ENCODE measurements at places on chromosomes 2 and 18.
A peak's percentile ranks its signal among the peaks of the same experiment; 100 is the strongest.

GRCh38 chr2:215886022-215886421, 127.3 kb downstream of the MREG start:
- DNase-seq = no peak

DNA sequence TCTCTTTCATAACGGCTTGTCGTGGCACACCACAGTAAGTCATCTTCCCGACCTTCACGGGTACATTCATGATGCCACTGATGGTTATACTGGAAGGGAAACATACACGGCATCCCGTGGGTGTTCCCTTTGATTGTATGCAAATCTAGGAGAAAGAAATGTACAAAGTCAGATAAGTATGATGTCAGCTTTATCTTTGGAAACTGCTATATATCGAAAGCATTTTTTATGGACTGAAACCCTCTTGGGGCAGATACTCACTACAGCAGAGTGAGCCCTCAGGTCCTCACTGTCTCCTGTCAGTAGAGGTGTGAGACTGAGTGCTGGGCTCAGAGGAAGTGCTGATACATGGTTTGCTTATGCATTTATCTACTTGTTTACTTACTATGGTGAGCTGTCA, 20.4 kb downstream of the PLA2R1 start:
- no peak for DNase-seq

DNA sequence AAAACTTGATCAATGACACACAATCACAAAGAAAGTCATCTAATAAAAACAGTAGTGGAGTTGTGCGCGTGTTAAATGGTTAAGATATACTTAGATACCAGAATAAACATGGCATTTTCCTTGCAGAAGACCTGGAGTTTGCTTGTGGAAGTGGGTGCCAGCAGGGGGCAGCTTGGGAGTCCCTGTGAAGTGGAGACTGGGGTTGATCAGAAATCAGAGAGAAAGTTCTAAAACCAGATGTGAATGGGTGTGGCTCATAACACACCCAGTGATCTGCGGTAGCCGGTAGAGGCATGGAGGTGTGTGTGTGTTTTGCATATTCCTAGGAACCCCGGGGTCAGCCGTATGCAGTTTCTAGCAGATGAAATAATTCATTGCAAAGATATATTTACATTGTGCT, 300.1 kb upstream of the TRIB2 start:
- DNase-seq = peak; percentile 81

- no peak for DNase-seq
These were observed 21.6 kb upstream of the RAB6C start for GRCh38 chr2:129957891-129958290.

DNA sequence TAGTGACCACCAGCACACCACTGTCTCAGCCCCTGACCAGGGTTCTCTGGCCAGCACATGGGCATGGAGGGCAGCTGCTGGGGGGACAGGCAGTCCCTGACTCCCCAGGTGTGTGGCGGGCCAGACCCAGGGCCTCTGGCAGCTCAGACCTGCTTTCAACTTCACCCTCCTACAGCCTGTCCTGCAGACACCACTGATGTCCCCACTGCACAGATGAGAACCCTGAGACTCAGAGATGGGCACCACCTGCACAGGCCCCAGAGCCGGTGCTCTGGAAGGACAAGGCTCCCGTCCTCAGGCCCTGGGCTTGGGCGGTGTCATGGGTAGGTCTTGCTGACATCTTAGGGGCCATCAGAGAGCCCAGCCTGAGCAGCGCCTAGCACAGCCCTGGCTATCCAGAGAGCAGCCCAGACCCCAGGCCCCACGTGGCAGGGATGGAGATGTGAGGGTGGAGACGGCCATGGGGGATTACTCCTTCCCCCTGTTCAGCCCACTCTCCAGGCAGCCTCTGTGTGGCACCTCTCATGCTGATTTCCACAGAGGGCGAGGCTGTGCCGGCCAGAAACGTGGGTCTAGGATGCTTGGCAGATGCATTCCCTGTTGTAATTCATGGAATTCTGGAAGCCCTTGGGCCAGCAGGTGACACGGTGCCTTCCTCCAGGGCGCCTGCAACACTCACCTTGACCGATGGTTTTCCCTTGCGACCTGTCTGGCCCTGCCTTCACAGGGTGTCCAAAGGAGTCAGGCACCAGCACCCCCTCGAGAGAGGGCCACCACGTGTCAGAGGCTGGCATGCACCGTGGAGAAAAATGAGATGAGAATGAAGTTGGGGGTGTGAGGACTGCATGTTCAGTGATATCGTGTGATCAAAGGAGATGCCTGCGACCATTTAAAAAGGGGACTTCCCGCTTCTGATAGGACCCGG, 61.2 kb upstream of the GLI2 start:
- no peak for DNase-seq

- DNase-seq = no peak
These were observed 383.9 kb downstream of the ARHGAP15 start for GRCh38 chr2:143513081-143513480.

DNA sequence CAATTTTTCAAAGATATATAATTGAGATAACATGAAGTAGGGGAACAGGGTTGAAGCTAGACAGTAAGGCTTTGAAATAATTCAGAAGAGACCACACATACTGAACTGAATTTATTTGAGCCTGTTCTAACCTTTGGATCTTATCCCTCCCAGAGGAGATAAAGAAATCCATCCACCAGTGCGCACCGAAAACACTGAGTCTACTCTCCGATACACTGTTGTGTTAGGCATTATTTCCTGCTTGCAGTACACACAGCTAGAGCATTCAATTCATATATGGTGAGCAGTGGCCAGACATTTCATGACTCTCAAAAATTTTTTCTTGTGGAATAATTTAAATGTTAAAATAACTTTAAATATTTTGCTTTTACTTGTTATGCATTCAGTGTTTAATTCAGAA, 342.7 kb downstream of the GPD2 start:
- DNase-seq = no peak

DNA sequence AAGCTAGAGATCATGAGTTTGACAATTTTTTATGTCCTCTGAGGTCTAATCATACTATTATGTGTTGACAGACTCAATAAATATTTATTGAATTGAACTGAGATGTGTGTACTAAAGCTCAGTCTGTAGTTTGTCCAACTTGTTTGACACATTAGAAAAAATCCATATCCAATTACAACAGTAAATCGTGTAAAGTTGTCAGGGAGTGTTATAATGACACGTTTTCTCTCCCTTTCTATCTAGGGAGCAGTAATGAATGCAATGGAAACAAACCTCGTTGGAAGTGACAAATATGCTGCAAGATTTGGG, 28.4 kb downstream of the ITGA4 start:
- DNase-seq = no peak

- DNase-seq = no peak
These were observed 70.4 kb downstream of the KIAA1328 start for GRCh38 chr18:36899289-36899688.

DNA sequence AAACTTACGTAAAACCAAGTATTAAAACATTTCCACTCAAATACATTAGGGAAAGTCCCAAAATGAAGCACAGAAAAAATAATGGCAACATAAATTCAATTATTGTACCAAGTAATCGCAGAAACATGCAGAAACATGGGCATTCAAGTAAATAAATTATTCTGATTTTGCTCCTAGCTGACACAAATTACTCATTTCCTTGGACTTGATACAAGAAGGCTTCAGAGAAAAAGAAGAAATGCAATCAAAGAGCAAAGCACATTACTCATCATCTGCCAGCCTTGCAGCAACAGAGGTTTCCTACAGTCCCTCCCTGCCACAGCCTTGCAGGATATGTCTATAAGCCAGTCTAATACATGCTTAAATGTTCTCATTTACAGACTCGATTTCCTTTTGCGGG, 439.8 kb upstream of the LYPD1 start:
- DNase-seq = no peak

DNA sequence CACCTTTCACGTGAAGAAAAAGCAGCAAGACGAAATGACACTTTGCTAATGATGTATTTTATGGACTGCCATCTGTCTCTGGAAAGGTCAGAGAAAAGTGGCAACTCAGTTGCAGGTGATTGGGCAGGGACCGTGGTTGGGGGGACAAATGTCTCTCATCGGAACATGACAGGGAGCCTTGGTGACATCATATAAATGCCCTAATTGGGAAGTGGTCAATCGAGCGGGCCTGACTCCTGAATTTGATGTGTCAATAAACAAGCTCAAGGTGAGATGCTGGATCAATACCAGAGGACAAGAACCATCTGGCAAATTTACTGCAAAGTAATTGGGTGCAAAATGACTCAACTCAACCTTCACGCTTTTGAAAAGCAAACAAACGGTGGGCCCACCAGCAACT, 151.9 kb upstream of the SKOR2 start:
- DNase-seq = no peak

GRCh38 chr2:45904946-45905631, 253.6 kb downstream of the PRKCE start:
- DNase-seq = no peak

- no peak for DNase-seq
These were observed 222.7 kb downstream of the PIEZO2 start for GRCh38 chr18:10926621-10927161.

GRCh38 chr2:114472726-114473125, 30.3 kb downstream of the DPP10 start:
- no peak for DNase-seq

- no peak for DNase-seq
These were observed 98.9 kb downstream of the SPHKAP start for GRCh38 chr2:228082571-228082970.

DNA sequence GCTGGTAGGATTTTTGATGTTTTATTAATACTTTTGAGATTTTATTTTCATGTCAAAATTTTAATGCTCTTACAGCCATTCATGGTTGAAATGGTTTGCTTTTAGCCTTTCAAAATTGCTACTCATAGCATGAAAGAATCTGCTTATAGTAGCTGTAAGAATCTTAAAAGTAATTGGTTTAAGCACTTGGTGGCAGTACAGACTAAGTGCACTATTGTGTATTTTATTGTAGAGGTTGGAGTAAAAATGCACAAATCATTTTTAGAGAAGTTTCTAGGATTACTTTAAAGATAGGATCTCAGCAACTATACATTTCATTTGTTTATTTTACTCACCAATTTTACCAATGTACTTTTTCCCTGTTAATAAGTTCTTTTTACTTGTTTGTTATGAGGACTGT, 205.8 kb downstream of the SPAG16 start:
- DNase-seq = no peak

GRCh38 chr2:110101280-110101844, 14.3 kb downstream of the MALL start:
- DNase-seq = peak; percentile 30

- DNase-seq = no peak
These were observed 340.7 kb downstream of the TGIF1 start for GRCh38 chr18:3790703-3791102.

DNA sequence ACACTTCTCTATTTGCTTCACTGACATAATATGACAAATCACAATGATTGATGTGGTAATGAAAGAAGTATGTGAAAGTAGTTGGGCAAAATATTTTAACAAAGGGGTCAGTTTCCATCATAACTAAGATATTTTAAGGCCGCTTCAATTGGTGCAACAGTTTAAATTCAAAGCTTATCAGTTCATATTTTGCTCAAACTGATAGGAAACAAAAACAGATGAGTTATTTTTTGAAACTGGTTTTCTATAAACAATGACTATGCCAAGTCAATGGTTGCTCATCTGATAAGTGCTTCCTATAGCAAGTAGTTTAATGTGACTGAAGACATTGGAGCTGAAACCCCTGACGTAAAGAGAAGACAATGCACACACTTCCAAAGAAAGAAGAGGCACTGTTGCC, 1290.7 kb downstream of the SUCLG1 start:
- DNase-seq = no peak

DNA sequence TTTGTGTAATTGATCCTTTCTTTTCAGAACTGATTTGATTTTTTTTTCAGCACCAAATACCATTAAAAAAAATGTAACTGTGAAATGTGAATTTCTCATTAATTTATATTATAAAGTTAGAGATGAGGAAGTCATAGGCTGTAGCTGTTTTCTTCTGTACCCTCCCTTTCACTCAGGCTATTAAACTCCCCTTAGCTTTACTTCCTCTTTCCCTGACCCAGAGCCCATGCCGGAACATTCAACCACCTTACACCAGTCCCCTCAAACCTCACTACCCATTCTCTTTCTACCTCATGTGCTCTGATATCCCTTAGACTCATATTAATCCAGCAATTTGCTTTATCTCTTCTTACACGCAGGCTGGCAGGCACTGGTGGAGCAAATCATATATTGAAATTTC, 12.4 kb downstream of the GALNT5 start:
- DNase-seq = no peak

GRCh38 chr2:197515315-197515738, 539 bp upstream of the MOB4 start:
- DNase-seq = no peak

GRCh38 chr18:51135795-51136194, 61.7 kb downstream of the MEX3C start:
- peak; percentile 24 for DNase-seq

DNA sequence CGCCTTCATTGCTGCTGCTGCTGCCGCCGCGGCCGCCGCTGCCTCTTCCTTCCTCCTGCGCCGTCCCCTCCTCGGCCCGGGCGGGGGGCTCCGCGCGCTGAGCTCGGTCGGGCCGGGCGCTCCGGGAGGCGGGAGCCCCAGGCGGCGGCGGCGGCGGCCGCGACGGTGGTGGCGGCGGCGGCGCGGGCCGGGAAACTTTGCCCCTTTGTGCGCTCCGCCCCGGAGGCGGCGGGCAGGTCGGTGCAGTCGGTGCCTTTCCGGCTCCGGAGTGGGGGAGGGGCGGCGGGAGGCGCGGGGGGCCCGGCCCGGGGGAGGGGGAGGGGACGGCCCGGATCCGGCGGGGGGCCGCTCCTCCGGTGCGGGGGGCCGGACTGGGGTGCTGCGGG, 205 bp downstream of the TET3 start:
- peak; percentile 77 for DNase-seq

GRCh38 chr18:36412778-36413177, 115.3 kb downstream of the FHOD3 start:
- no peak for DNase-seq

- peak; percentile 81 for DNase-seq
These were observed at the start of gene TTL for GRCh38 chr2:112481528-112482233. Gene TTL (plus strand): TSS chr2:112482156. CDS start chr2:112482345, 189 bp downstream.

- no peak for DNase-seq
These were observed 100.1 kb upstream of the RNF152 start for GRCh38 chr18:61992923-61993322.

- no peak for DNase-seq
These were observed 1752.4 kb upstream of the CELF4 start for GRCh38 chr18:39318008-39318407.

DNA sequence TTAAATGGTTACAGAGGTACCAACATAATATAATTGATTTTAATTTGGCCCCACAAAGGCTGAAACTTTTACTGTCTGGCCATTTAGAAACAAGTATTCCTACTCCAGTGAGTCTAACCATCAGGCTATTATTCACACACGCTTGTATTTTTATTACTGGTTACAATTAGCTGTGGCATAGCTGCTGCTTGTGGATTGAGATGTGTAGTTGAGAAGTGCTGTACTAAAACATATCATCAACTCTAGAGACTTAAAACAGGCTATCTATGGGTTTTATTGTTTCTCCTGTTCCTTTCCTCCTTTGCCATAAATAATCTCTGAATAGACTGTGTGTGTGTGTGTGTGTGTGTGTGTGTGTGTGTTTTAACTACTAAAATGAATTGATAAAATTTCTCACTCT, 530.2 kb downstream of the CCDC85A start:
- DNase-seq = no peak

- DNase-seq = no peak
These were observed 221.8 kb downstream of the ANAPC1 start for GRCh38 chr2:111662039-111662770.

Data from activated naive CD4-positive, alpha-beta T cell treated with anti-CD3 and anti-CD28 coated beads, Interleukin-2, amount 10 ng/mL, durations not matched to agents 7 days and 5 days (primary cell).